ENCODE measurements at places on chromosomes 2 and 18. TPM values are rescaled to one million over a fixed set of nuclear protein-coding genes. Genes with fewer than 3 reads are reported as not detected.

- no peak for DNase-seq
- H3K36me3 ChIP-seq: no peaks in the 10 kb centered on the region
- peaks cover 31% of the 10 kb centered on the region for H3K4me1 ChIP-seq
- no peak overlapping the region for H3K27ac ChIP-seq
These were observed 28.1 kb downstream of the COL4A3 start for GRCh38 chr2:227192491-227192890.

GRCh38 chr18:47251289-47252120, at the start of gene SKOR2:
SKOR2 (minus strand) TSS chr18:47251660; CDS start chr18:47249183, 2,477 bp downstream.
- H3K4me3 ChIP-seq: no peak within 1 kb of the TSS
- H3K27me3 ChIP-seq: peaks cover 72% of the 10 kb centered on the region
- H3K4me1 ChIP-seq: peaks cover 7% of the 10 kb centered on the region
- H3K36me3 ChIP-seq: peaks cover 6% of the 10 kb centered on the region
- DNase-seq: no peak
- no peak within 1 kb of the TSS for H3K27ac ChIP-seq

- no peak for DNase-seq
- H3K27me3 ChIP-seq: no peaks in the 10 kb centered on the region
- peaks cover 15% of the 10 kb centered on the region for H3K4me1 ChIP-seq
- H3K36me3 ChIP-seq: peaks cover 2% of the 10 kb centered on the region
- H3K4me3 ChIP-seq: no peak overlapping the region
These were observed 15.0 kb upstream of the IL1A start for GRCh38 chr2:112798979-112799975.

DNA sequence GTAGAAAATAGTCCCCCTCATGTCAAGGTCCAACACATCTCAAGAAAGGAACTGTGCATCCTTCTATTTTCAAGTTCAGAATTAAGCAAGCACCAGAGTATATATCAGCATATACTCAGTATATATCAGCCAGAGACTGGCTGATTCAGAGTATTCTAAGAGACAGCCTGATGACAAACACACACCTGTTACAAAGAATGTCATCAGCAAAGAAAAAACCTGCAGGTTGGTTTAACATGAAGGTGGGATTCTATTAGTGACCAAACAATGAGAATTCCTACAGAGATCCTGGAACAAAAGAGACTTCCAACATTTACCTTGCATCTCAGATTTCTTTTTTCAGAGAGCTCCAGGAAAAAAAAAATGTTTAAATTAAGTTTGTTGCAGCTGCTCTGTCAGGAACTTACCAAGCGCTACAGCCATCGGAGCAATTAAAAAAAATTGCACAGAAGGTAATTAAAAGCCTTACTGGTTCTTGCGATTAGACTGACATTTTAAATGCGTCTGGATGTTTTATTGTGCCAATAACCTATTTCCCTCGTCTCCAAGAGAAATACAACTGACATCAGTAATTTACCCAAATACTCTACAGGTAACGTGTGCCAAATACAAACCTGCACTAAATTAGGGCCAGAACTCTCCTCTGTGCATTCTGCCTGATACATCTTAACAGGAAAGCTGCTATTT, 218.1 kb downstream of the HNMT start:
- peaks cover 15% of the 10 kb centered on the region for H3K27me3 ChIP-seq
- no peak overlapping the region for H3K4me3 ChIP-seq
- H3K4me1 ChIP-seq: no peaks in the 10 kb centered on the region
- DNase-seq: no peak

The CD8B2 gene
- total RNA-seq: not detected

The TMEM131 gene
- total RNA-seq: 31.7 TPM

The POTEI gene
- 0.07 TPM for total RNA-seq
